Activated T-helper 1 cell treated with anti-CD3 and anti-CD28 coated beads, Interleukin-2, amount 50 U/mL, for 16 hours (primary cell): ENCODE measurements at places on chromosomes 5 and 9.
A peak's percentile ranks its signal among the peaks of the same experiment; 100 is the strongest.

- DNase-seq = no peak
Observed at GRCh38 chr5:95907067-95907705, 54.5 kb downstream of the ELL2 start.

DNA sequence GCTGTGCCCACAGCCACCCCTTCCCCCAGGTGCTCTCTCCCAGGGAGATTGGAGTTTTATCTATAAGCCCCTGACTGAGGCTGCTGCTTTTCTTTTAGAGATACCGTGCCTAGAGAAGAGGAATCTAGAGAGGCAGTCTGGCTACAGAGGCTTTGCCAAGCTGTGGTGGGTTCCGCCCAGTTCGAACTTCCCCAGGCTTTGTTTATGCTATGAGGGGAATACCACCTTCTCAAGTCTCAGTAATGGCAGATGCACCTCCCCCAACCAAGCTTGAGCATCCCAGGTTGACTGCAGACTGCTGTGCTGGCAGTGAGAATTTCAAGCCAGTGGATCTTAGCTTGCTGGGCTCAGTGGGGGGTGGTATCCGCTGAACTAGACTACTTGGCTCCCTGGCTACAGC, 157.4 kb downstream of the CAAP1 start:
- DNase-seq = no peak

DNA sequence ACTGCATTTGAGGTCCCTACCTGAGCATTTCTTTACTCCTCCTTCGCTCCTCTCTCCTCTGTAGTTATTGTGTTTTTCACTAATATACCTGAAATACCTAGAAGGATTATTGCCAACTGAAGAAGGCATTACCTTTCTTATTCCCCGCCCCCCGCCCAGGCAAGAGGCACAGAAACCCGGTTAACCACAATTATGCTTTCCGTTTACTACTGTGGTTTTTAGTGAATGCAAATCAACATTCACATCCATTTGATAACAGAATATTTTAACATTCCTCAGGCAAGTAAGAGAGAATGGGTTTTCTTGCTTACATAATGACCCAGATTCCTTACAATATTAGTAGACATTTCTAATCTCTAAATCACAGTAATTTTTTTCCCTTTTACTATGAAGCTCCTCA, 136.9 kb downstream of the PCSK5 start:
- no peak for DNase-seq

GRCh38 chr5:57931807-57932206, 449.2 kb upstream of the ACTBL2 start:
- no peak for DNase-seq

- DNase-seq = no peak
Observed at GRCh38 chr9:107841076-107841475, 351.5 kb upstream of the KLF4 start.

DNA sequence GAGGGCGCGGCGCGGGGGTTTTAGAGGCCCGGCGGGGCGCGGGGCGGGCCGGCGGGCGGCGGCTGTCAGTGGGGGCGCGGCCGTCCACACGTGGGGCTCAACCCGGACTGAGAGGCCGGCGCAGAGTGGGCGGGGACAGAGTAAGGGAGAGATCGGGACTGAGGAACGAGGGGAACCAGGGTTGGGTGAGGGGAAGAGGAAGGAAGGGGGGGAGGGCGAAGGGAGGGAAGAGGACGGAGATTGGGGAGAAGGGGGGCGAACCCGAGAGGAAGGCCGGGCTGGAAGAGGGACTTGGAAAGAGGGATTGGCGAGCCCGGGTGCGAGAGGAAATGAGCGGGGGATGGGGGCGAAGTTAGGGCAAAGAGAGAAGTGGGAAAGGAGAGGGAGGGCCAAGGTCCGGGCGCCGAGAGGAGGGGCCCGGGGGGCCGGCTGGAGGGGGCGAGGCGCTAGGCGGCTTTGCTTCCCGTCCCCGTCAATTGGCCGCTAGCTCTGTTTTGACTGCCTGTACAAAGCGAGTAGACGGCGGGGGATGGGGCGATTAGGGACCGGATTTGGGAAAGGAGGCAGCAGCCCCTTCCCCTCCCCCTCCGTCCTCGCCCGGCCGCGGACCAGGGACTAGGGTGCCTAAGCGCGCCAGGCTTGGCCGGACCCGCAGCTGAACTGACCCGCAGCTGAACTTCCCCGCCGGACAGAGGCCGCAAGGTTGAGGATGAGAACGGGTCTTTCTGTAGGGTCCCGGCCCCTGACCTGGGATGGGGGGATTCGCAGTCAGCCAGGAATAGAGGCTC, 399 bp upstream of the FBN2 start:
- DNase-seq = no peak

DNA sequence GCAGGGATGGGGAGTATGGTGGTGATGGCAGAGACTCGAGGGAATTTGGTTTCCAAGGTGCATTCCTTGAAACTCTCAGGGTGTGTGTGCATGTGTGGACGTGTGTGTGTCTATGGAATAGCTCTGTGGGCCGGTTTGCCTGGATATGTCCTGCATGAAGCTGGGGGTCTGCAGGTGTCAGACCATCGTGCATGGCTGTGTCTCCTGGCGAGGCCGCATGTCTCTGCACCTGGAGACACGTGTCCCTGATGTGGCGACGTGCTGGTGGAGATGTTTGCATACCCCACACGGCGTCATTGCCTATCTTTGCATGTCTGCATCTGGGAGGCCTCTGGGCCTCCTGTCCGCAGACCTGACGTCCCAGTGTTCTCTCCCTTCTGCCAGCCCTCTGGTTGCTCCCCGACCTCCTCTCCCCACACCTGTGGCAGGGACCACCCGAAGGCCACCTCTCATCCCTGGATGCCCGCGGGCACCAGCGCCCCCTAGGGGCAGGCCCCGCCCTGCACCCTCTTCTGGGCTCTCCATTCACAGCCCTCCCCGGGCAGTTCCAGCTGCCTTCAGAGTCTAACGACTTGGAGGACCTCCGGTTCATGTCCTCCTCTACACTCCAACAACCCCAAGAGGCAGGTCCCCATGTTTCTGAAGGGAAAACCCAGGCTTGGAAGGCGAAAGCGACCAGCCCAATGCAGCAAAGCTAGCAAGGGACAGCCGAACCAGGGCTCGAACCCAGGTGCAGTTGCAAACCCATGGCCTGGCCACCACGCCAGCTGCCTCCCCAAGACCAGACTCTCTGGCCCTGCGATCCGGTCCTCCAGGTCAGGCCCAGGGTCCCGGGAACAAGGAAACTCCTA, 88.6 kb downstream of the LMX1B start:
- DNase-seq = no peak

DNA sequence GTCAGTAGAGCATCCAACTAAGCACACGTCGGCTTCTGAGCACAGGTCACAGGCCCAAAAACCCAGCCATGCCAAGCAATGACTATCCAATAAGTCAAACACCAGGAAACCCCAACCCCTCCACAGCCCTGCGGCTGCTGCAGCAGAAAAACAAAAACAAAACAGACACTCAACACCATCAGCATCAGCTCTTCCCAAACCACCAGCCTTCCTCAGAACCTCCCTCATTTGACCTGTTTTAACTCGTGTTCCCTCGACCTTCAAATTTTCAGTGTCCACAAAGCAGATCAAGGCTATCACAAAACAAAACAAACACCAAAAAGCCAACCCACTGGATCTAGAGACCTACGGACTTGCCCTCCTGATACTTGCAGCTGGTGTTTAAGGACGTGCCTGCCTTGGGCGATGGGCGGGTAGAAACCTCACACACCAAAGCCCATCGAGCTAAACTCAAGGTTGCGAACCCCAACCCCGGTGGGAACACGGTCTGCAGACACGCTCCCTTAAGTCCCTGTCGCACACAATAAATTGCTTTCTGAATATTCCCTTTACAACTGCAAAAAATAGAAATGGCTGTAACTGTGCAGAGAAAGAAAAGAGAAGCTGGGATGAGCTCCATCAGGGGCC, 247.1 kb upstream of the ANKRD55 start:
- DNase-seq = peak; percentile 4

GRCh38 chr9:111483439-111483857, 735 bp downstream of the ECPAS start:
- peak; percentile 13 for DNase-seq

DNA sequence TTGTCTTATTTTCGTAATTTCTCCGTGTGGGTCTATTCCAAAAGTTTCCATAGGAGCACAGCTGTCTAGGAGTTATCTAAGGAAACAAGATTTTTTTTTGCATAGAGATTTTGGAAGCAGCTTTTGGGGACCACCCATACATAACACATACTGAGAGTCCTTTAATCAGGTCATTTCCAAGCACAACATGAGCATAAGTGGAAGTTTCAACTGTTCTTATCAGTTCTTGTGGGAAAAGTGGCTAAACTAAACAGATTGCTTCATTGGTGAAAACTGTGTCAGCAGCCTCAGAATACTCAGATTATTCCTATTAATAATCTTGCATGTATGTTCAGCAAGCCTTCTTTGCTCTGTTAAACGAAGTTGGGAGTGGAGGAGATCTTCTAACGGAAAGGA, 153.6 kb upstream of the TYRP1 start:
- DNase-seq = no peak

DNA sequence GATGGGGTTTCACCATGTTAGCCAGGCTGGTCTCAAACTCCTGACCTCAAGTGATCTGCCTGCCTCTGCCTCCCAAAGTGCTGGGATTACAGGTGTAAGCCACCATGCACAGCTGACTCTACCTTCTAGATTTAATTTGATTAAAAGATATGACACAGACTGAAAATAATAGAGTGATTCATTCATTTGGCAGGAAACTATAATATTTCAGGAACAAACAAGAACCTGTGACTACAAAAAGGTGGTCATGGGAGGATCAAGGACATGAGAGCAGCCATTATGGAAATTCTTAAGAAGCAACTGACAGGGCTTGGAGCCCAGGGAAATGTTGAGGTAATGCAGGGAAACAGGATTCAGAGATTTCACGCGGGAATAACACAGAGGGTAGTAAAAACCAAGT, 265.5 kb upstream of the DAP start:
- no peak for DNase-seq

DNA sequence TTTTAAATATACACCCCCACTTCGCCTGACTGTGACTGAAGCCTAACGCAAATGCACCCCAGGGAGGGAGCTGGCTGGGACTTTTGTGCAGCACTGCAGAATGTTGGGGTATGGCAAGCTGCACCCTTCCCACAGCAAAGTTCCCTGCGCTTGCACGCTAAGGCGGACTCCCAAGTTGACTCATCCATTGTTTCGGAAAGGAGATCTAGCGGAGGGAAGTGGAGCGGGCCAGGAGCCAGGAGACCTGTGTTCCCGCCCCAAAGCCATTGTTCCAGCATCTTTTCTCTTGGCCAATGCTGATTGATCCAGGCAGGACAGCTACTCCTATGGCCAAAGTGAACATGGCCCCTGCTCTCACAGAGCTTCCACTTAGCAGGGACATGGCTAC, 202.9 kb downstream of the AOPEP start:
- DNase-seq = no peak

DNA sequence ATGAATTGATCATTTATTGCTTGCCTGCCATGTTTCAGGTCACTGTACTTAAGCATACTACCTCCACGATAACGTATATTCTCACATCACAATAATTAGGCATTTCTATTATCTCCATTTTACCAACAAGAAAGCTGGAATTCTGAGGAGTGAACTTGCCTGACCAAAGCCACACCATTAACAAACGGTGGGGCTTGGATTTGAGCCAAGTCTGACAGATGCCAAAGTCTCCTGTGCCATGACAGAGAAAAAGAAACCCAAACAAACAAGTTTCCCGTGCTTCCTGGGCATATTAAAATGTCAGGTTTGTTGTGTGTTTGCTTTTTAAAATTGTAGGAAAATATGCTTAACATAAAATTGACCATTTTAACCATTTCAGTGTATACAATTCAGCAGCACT, 40.8 kb upstream of the KCNV2 start:
- DNase-seq = no peak

DNA sequence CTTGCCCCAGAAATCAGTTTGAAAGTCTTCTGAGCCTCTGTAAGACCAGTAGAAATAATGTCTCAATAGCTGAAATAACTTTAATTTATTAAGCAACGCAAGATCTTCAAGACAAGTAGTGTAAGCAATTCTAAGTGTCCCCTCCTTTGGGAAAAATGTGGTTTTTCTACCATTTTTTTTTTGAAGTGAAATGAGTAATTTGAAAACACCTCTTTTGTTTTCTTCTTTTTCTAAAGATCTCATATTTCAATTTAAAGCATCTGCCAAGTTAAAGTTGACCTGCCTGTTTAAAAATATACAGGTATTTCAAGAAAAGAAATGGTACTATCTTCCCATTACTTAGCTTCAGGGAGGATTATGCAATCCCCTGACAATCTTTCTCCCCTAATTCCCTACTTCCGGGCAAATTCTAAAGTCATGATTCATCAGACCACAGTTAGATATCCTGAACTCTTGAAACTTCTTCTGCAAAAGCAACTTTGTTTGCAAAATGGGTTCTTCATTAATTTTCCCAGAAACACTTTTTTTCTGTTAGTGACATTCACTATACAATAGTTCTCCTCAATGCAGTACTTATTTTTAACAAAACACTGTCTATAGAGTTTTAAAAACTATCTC, 7.8 kb upstream of the ANXA1 start:
- no peak for DNase-seq

GRCh38 chr5:35477321-35477720, 140.3 kb upstream of the SPEF2 start:
- DNase-seq = no peak

- no peak for DNase-seq
Observed at GRCh38 chr5:67002832-67003684, 193.5 kb downstream of the CD180 start.
